Kasumi-1 (cell line): ENCODE measurements at places on chromosomes 5 and 9.

- DNase-seq: no peak
These were observed 15.1 kb upstream of the CXCL14 start for GRCh38 chr5:135593886-135594285.

DNA sequence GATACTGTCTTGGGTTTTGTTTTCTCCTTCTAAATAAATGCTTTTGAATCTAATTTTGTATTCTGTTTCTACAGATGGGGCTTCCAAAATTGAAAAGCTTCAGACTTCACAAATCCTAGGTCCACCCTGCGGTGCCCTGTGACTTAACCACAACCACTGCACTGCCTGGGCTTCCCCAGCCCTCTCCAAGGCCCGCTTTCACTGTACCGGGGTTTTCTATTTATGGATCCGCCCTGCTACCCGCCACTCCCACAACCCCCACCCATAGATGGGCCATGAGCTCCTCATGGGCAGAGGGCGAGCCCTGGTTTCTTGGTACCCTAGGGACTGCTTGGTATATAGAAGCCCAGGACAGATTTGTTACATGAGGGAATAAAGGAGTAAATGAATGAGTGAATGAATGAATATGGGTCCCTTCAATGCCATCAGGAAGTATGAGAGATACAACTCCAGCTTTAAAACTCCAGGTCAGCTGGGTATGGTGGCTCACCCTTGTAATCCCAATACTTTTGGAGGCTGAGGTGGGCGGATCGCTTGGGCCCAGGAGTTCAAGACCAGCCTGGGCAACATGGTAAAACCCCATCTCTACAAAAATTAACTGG is 39.8 kb upstream of the NEK6 start:
- DNase-seq: no peak

- DNase-seq: no peak
These were observed 65.1 kb downstream of the NPR3 start for GRCh38 chr5:32776200-32776599.

GRCh38 chr9:116900543-116900942 is 213.4 kb downstream of the TRIM32 start:
- no peak for DNase-seq

DNA sequence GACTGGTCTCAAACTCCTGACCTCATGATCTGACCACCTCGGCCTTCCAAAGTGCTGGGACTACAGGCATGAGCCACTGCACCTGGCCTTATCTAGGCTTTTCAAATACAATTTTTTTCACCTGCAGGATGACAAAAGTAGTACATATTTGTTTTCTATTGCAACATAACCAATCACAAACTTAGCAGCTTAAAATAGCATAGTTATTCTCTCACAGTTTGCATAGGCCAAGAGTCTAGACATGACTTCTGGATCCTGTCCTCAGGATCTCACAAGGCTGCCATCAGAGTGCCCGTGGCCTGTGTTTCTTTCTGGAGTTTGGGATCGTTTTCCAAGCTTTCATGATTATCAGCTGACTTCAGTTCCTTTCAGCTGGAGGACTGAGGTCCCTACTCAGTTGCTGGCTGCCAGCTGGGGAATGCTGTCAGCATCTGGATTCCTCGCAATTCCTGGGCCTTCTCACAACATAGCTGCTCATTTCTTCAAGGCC is 348.9 kb downstream of the ARHGEF28 start:
- DNase-seq: no peak

DNA sequence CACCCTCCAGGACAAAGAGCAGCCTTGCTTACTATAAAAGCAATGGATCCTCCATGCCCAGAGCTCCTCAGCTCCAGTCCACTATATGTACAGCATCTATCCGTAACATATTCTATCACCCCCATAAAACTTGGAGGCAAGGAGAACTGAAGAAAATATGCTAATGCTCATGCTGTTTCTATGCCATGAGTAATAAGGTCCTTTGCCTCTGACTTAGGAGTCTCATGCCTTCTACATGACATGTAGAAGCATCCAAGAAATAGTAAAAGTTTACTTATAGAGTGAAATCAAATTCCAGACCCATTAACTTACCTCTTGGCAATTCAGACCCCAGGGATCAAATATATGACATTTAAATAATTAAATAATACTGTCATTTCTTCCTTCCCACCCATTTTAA is 33.7 kb downstream of the SSBP2 start:
- no peak for DNase-seq

- DNase-seq: peak; percentile 82
These were observed 16.9 kb upstream of the FBP1 start for GRCh38 chr9:94656200-94656599.

- no peak for DNase-seq
These were observed 136.7 kb downstream of the FGF10 start for GRCh38 chr5:44252545-44252944.

DNA sequence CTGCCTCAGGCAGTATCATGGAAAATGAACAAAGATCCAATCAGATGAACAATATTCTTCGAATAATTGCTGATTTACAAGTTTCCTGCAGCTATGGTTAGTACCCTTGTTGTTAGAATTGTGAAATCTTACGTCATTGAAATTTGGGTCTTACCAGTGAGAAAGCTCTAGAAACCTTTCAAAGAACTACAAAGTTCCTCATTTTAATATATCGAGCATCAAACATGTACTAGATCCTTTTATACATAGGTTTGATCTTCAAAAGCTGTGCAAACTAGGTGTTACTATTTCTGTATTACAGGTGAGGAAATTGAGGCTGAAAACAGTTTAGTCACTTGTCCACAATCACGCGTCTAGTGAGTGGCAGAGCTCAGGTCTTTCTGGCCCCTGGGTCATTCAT is 43.7 kb upstream of the ANGPTL2 start:
- DNase-seq: no peak

DNA sequence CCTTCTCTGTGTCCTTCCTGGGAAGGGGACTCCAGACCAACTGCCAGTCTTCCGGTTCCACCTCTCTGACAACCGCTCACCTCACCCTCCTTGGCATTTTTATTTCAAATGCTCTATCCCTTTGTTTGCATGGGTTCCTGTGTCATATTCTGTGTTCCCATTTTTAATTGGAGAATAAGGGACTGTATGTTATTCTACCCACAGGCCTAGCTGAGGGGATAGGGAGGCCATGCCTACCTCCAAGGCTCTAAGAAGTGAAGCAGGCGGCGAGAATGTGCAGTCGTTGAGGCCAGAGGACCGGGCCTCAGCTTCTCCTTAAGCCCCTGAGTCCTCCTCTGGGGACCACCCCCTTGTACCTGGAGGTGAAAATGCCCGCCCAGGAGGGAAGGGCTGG is 936 bp upstream of the WDR5 start:
- DNase-seq: peak; percentile 37

DNA sequence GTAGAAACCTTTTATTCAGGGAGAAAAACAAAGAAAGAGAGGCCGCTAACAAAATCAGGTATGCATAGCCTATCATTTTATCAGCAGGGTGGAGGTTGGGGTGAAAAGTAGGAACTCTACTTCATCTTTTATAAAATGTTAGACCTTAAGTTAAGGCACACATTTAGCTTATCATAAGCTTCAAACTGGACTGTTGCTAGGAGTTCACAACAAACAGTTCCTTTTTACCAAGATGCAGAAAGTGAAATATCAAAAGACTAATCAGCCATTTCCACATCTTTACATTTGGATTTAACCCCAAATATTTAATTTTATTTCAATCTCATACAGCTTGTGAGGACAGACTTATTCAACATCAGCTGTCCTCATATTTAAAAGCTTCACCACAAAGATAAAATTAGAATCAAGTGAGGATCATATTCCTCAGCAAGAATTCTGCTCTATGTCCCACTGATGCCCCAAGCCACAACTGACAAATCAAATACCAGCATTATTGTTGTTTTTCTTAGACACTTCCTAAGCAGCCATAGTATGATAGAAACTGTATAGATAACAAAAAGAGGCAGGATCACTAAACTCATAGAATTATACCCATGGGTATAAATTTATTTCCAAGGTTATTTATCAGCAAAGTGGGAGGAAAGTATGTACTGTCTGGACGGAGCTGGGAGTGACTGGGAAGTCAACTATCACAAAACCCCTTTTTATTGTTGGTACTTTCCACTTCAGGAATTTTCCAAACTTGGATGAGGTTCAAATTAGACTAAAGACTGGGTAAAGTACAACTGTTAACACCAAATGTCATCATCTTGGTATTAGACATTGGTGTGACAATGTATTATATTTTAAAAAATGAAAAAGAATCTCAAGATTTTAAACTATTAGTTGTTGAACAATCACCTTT is 29.9 kb upstream of the MYOT start:
- no peak for DNase-seq

DNA sequence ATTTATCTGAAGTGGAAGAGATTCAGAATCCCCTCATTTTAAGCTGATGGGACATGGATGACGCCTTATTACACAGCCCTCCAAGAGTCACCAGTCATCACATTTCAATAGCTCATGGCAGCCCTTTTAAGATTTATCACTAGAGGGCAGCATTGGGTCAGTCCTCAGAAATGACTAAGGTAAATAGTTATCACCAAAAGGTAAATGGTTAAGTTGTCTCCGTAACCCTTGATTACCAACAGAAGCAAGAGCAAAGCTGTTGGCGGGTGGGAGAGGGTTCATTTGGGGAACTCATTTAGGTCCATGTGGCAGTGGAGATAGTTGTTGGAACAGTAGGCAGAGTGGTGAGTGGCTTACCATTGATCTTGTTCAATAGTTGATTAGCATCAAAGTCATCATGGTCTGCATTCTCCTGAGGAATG is 12.0 kb upstream of the C9 start:
- DNase-seq: peak; percentile 74

GRCh38 chr9:98642661-98643312 is 65.9 kb downstream of the GABBR2 start:
- no peak for DNase-seq

DNA sequence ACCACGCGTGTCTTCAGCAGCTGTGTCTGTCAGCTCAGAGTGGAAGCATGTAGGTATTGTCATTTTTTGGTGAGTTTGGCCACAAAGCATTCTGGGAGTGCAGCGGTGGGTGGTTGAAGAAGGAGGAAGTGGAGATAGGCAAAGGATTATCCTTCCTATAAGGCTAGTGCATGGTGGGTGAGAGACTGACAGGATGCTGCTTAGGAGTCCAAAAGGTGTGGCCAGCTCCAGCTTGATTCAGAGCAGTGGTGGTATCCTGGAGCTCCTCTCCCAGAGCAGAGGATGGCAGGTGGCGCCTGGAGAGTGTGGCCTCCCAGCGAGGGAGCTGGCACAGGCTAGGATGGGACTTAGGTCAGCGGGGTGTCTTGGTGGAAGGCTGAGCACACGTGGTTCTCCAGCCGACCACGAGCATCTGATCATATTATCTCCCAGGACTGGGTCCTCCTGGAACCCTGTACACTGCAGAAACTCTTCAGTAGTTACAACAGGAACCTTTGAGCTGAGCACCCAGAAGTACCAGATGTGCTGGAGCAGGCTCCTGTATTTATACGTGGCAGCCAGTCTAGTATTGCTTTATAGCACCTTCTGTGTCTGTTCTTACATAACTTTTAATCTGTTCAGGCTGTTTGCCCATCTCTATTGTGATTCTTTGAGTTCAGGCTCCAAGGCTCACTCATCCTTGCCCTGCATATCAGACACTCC is 29.6 kb downstream of the MAML1 start:
- peak; percentile 76 for DNase-seq

DNA sequence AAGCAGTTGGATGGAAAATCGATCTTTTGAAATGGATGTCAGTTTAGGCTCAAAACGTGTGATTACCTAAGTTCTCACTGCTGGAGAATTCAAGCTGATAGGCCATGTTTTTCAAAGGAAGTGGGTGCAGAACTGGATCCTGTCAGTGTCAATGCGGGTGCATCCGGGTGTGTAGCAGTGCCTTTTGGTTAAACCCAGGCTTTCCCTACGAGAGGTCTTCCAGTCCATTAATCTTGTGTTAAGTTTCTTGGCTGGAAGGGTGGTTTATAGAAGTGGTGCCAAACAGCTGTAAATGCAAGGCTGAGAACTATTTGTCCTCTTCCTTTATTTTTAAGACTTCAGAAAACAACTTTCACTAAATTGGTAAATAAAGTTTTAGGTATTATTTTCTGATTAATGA is 71.9 kb downstream of the DAPK1 start:
- DNase-seq: no peak

DNA sequence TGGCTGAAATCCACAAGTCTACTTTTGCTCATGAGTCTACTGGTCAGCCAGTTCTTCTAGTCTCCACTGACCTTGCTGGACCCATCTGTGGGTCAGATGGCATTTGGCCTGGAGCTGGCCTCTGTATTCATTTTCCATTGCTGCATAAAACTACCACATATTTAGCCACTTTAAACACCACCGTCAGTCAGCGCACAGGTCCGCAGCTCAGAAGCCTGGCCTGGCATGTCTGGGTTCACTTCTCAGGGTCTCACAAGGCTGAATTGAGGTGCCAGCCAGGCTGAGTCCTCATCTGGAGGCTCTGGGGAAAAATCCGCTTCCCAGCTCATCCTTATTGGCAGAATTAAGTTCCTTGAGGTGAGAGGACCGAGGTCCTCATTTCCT is 54.7 kb downstream of the BARX1 start:
- no peak for DNase-seq

DNA sequence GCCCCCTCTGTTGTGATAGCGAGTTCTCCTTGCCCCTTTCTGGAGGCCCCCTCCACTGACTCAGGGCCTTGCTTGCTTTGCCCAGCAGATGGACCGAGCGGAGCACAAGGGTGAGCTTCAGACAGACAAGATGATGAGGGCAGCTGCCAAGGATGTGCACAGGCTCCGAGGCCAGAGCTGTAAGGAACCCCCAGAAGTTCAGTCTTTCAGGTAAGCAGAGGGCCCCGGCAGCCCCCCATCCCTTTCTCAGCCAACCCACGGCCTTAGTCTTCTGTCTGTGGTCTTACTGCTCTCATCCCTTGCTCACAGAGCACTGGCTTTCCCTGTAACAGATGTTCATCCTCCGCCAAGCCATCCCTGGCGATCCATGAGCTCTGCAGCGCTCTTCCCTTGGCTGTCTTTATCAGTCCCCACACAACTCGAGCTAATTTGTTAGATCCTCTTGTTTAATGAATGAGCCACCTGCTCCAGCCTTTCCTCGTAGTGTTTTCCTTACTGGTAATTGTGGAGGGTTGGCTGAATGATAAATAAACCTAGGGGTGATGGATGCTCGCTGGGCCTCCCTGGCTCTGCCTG is 18.4 kb upstream of the RARS1 start:
- DNase-seq: no peak

DNA sequence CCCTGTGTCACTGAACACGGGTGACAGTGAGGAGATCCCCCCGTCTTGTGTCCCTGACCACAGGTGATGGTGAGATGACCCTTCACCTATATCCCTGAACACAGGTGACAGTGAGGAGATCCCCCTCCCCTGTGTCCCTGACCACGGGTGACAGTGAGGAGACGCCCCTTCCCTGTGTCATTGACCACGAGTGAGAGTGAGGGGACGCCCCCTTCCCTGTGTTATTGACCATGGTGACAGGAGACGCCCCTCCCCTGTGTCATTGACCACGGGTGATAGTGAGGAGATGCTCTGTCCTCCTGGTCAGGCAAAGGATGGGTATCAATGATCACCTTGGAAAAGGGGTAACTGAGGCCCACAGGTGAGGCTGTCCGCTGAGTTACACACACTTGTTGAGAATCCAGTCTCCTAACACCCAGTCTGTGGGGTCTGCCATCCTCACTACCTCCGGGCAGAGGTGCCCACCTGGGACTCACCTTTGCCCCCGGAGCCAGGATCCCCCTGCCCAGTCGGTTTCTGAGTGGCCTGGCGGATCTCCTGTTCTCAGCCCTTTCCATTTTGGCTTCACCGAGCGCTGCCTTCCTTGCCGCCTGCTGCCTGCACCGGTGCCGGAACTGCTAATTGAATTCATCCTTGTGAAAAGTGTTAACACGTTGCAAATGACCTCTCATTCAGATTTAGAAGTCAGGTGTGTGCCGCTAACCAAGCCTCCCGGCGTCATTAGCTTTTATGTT is 68.2 kb upstream of the BARHL1 start:
- no peak for DNase-seq
